ENCODE measurements at places on chromosomes 4 and X.

GRCh38 chr4:53601251-53601764, 10.0 kb upstream of the LNX1 start:
- no peak for DNase-seq

GRCh38 chrX:86806786-86807185, 658.5 kb downstream of the DACH2 start:
- DNase-seq = no peak

GRCh38 chr4:150078579-150079080, 385 bp downstream of the DCLK2 start:
- no peak for DNase-seq

GRCh38 chr4:36601864-36602495, 320.6 kb downstream of the DTHD1 start:
- DNase-seq = no peak

DNA sequence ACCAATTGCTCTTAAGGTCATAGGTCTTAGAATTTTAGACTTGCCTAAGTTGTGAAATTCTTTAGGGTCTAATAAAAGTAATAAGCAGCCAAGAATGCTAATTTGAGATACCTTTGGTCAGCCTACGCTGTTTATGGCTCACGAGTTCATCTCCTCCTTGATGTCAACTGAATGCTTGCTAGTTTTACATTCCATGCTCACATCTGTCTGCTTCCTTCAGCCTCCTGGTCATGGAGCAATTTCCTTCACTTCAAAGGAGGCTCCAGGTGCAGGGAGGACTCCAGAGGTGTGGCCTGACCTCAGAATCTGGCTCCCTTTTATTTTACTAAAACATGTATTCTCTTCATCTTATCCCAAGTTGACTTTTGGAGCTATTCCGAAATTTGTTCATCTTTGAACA, 23.3 kb upstream of the LNX1 start:
- no peak for DNase-seq

- no peak for DNase-seq
These were observed 246.0 kb downstream of the EVC2 start for GRCh38 chr4:5462254-5462835.

GRCh38 chr4:114136069-114136468, 156.6 kb upstream of the ARSJ start:
- no peak for DNase-seq

DNA sequence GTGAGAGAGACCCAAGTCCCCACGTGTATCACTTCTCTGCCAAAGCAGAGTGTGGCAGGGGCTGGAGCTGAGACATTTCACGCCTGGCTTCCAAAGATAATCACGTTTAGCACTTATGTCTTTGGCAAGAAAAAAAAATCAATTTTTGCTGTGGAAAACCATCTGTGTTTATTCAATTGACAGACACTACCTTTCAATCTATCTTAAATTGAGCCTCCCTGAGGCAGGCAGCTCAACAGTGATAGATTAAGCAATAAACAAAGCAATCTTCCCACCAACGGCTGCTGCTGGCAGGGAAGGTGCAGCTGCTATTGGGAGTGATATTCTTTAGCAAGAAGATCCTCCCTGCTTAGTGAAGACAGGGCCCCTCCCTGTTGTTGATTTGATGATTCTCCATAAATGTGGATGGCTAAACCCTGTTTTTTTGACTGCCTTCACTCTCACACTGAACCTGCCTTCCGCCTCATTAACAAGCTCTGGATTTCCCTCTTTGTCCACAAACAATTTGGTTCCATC, 11.6 kb upstream of the MAGEB17 start:
- no peak for DNase-seq

GRCh38 chrX:38028300-38028699, 21.9 kb downstream of the SYTL5 start:
- DNase-seq = no peak

- DNase-seq = no peak
These were observed 175.8 kb upstream of the PITX2 start for GRCh38 chr4:110798687-110799086.

- DNase-seq = no peak
These were observed 2.6 kb upstream of the ATP6AP2 start for GRCh38 chrX:40578039-40578695.

DNA sequence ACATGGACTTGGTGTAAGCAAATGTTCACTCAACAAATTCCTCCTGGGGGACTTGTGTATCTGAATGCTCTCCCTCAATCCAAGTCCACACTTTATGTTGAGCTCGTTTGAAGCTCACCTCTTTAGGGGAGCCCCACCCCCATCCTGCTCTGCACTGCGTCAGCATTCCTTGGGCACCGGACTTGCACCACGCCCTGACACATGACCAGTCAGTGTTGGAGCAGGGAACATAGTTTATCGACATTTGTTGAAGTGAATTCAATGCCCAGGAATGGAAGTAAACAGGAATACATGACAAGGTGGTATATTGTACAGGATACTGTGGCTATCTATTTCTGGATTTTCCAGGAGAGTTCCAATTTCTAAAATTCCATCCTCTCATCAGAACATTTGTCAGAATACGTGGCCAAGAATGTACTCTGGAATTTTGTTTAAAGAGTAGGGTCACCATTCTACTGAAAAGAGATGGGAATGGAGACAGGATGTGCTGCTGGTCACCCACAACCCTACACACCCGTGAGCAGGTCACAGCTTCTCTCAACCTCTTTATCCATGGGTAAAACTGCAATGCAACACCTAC, 60.0 kb upstream of the LNX1 start:
- DNase-seq = no peak

DNA sequence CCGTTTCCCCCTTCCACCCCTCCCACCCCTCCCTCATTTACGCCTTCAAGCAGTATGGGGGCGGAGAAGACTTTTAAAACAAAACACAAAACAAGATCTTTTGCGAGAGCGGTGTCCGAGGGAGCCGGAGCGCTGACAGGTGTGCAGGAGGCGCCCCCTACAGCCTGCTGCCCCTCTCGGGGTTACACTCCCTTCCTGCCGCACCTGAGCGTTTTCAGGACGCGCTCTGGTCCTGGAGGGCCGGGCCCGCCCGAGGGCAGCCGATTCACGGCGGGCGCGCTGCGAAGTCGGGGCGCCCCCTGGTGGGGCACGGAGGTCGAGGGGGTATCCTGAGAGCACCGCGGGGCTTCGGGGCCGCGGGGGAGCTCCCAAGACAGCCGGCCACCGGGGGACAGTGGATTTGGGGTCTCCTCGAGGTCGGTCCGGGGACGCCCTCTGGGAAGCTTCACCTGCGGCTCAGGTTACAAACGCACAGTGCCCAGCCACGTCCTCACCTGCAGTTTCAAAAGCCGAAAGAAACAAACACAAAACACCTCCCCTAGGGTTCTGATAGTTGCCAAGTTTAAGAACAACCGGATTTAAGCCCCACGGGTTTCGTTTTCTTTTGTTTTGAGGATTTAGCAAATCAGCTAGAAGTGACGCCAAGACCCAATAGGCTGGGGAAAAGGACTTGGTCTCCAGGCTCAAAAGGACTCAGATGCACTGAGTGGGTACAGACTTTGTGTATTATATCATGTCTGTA, 8.0 kb upstream of the NEUROG2 start:
- peak; percentile 49 for DNase-seq

DNA sequence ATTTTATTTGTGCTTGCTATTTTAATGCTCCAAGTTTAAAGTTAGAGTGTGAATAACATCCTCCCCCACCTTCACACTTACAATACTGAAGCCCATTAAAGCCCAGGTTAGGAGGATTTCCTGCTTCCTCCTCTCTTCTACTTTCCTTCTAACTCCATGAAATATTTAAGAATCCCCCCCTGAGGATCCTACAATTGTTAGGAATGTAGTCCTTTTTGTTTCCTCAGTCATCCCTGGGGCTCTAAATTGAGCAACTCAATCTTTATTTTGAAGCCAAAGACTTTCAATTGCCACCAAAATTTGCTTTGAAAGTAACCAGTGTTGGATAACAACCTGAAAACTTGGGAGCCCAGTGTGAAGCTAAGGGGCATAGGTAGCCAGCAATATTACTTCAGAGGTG, 276.9 kb downstream of the FAM47A start:
- no peak for DNase-seq

DNA sequence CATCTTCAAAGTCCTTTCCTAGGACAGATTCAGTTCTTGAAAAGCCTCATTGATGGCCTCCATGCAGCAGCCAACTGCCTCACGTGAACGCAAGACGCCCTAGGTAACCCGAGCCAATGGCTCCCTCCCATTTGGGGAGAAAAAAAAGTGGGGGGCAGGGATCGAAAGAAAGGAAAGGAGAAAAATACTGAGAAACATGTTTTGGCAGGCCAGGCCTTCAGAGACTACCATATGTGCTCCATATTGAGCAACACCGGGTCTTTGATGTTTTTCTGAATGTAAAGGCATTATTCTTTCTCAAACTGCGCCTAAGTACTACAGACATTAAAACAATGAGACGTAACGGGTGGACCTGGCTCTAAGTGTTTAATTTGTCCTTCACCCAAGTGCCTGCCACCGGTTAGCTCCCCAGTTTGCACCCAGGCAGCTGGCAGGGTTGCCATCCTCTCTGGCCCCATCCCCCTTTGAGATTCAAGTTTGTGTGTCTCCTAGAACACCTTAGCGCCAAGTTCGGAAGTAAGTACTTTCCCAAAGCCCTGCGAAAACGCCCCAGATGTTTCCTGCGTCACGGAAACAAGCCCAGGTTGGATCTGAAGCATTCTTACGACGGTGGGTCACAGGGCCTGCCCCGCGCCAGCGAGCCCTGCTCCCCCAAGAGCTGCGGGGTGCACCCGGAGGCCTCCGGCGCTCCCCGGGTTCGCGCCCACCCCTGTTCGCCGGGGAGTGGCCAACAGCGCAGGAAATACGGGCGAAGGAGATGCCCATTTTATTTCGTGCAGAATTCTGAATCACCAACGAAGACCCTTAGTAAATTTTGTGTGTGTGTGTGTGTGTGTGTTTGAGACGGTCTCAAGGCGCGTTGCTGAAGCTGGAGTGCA, 30.1 kb downstream of the HAND2 start:
- DNase-seq = no peak

- no peak for DNase-seq
These were observed 109.6 kb upstream of the GIMD1 start for GRCh38 chr4:106478152-106478551.

DNA sequence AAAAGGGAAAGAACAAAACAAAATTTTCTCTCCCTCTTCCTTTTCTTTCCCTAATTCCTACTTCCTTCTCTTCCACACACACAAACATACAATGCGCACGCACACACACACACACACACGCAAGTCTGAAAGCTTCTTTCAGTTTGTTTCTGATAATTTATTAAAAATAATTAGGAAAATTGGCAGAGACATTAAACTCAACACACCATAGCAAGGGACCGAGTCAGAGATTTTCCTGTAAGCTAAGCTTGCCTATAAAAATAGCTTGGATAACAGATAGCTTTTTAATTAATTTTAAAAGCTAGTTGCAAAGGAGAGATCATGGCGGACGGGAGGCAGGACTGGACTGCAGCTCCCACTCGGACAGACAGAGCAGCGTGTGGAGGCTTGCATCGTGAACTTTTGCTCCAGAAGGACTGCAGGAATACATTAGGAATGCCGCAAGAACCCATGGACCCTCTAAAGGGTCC, 92.6 kb upstream of the MAPK10 start:
- DNase-seq = no peak

GRCh38 chr4:150119492-150119891, 41.2 kb downstream of the DCLK2 start:
- no peak for DNase-seq

- DNase-seq = no peak
These were observed 193.5 kb upstream of the C1QTNF7 start for GRCh38 chr4:15234116-15234855.

GRCh38 chrX:148069759-148070503, 88.8 kb downstream of the FMR1NB start:
- no peak for DNase-seq

DNA sequence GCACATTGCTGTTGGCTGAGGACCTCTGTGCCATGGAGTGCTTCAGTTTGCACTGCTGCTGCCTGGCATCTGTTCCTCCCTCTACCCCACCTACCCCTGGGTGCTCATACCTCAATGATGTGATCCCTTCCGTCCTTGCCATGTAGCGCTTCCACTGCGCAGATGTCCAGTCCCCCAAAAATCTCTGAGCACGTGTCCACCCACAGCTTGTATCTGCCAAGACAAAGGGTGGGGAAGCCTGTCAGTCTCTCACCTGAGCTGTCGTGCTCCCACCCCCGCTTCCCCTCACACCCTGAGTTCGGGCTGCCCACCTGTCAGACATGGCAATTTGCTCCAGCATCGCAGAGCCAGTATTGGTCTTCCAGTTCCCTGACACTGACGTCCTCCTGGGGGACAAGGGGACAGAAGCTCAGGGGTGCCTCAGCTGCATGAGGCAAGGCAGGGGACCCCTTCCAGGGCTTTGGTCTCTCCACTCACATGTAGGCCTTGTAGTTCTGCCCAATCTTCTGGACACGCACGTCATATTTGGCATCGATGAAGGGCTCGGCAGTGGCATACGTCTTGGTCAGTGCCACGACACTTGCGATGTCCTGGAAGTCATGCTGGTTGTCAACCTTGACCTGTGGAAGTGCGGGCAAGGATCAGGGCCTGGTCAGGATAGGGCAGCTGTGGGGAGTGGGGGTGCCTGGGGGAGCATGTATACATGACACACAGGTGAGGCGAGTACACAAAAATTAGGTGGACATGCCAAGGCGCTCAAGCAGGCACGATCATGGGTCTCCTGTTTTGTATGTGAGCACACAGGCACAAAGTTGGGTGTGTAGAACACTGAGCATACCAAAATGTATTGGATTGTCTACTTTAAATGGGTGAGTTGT, 6.0 kb upstream of the TIMP1 start:
- no peak for DNase-seq
